ENCODE measurements at places on chromosomes 7 and 10. TPM values are rescaled to one million over a fixed set of nuclear protein-coding genes. Genes with fewer than 3 reads are reported as not detected.

DNA sequence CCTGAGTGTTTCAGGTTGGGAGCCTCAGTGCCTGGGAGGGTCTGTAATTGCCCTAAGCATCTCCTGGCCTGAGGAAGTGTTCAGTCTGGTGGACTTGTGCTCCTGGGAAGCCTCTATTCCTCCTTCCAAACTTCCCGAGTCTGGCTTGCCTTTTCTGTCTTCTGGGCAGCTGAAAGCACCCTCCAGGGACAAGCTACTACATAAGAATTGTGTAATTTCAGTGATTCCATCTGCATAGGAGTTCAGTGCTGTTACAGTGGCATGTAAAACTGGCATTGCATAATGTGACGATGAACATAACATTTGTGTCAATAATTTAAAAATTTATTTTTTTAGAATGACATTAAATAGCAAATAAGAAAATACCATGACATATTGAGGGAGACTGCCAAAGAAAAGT, 109.3 kb downstream of the AOAH start:
- DNase-seq: no peak

GRCh38 chr7:31549611-31550010, 35.7 kb downstream of the ITPRID1 start:
- DNase-seq: no peak

DNA sequence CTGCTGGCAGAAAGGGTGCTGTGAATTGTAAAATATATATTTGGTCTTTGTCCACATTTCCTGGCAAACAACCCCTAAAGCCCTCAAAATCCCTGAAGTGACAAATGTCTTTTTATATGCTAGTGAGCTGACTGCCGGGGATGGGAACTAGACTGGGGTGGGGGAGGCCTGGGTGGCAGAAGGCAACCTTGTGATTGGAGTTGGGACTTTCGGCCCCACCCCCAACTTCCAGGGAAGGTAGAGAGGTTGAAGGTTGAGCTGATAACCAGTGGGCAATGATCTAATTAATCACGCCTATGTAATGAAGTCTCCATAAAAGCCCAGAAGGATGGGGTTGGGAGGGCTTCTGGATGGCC, 2.7 kb downstream of the EPHA1 start:
- no peak for DNase-seq

- no peak for DNase-seq
Measured at GRCh38 chr10:14742815-14743214, 31.9 kb downstream of the FAM107B start.

- DNase-seq: no peak
Measured at GRCh38 chr7:133859871-133860450, 267.2 kb upstream of the LRGUK start.

DNA sequence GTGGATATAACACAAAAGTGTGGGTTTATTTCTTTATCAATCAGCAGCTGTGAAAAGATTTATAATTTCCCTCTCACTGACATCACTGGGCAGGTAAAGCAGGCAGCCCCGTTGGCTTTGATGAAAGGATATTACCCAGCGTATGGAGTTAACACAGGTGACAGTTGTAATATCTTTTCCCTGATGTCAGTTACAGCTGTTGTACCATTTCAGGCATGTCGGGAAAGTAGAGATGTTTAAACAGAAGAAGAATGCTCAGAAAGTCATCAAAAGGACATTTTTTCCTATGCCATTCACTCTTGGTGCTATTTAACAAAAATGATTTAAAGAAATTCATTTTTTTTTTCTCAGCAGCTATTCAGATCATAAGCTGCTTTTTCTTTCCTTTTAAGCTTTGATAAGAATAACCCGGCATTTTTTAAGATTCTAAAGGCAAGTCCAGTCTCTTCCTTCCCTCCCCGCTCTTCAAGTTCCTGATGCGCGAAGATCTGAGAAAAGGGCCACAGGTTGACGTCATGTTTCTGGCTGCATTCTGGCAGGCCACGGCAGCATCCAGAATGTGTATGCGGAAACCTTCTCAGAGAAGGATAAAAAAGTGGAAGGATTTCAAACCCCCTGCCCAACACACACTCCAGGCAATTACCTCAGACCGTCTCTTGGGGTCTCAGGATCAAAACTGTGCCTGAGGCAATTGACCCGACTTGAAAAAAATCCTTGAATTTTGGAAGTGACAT, 32.5 kb upstream of the ADAM12 start:
- DNase-seq: no peak

The TAF5 gene
- 4.5 TPM for total RNA-seq

All from adrenal gland (tissue), 19 donors.